ENCODE measurements at places on chromosomes 3 and 15.

- peaks cover 38% of the 10 kb centered on the region for H3K4me1 ChIP-seq
- H3K36me3 ChIP-seq: no peaks in the 10 kb centered on the region
- no peak overlapping the region for H3K4me3 ChIP-seq
- no peaks in the 10 kb centered on the region for H3K27me3 ChIP-seq
- DNase-seq: no peak
Measured at GRCh38 chr3:126925411-126926171, 57.3 kb upstream of the PLXNA1 start.

GRCh38 chr3:90184861-90185260, 1077.4 kb downstream of the EPHA3 start:
- H3K27ac ChIP-seq: no peak overlapping the region
- H3K4me1 ChIP-seq: no peaks in the 10 kb centered on the region
- DNase-seq: no peak
- H3K4me3 ChIP-seq: no peak overlapping the region
- H3K27me3 ChIP-seq: no peaks in the 10 kb centered on the region
- H3K36me3 ChIP-seq: no peaks in the 10 kb centered on the region

DNA sequence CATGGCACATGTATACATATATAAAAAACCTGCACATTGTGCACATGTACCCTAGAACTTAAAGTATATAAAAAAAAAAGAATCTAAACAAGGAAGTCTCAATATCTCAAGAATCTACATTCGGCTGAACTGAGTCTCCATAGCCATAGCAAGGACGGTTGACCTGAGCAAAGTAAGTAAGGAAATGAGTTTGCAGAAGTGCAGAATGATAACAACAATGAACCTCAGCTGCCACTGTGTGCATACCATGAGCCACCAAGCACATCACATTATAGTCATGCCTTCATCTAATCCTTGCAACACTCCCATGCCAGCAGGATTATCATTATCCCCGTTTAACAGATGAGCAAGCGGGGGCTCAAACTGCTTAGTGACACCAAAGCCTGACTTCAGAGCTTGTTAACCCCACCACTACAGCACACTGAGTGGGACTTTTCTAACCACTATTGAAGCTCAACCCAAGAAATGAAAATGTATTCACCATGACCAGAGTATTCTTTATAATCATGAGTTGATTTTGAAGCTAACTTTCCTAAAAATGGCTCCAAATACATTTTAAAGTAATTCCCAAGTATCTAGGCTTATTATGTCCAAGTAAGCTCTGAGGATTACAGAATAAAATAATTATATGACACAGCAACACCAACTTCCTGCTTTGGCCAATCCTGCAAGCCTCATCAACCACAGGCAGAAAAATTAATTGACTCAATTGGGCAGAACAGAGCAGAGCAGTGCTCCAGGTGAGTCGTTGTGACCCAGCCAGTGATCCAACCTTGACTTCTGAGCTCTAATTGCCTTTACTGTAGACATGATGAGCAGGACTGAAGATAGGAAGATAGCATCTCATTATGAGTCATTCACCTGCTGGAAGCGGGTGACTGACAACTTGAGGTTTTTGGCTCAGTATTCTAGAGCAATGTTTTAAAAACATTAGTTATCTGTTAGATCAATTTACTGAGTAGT, 47.3 kb upstream of the IL12A start:
- DNase-seq: no peak
- H3K27me3 ChIP-seq: no peaks in the 10 kb centered on the region
- no peak overlapping the region for H3K27ac ChIP-seq
- no peak overlapping the region for H3K4me3 ChIP-seq
- no peaks in the 10 kb centered on the region for H3K36me3 ChIP-seq
- H3K4me1 ChIP-seq: no peaks in the 10 kb centered on the region

DNA sequence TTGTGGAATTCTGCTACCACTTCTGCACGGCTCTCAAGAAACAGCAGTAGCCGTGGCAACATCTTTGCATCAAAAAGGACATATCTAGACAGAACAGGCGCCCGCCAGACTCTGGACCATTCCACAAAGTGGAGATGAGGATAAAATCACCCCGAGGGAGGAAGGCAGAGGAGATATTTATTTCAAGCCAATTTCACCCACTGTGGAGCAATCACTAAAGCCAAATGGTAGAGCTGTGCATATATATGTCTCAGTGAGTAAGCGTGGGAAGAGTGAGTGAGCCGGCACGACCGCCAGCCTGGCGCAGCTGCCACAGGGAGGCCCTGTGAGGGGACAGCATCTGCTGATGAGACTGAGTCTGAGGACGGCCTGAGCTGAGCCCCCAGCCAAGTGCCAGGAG, 111.3 kb downstream of the MEGF11 start:
- no peak overlapping the region for H3K4me3 ChIP-seq
- H3K27ac ChIP-seq: no peak overlapping the region
- no peak for DNase-seq
- no peaks in the 10 kb centered on the region for H3K27me3 ChIP-seq

- DNase-seq: no peak
- peaks cover 11% of the 10 kb centered on the region for H3K4me1 ChIP-seq
- no peaks in the 10 kb centered on the region for H3K27me3 ChIP-seq
- H3K36me3 ChIP-seq: no peaks in the 10 kb centered on the region
Measured at GRCh38 chr3:169760479-169760878, 4.4 kb downstream of the TERC start.

- H3K27ac ChIP-seq: no peak overlapping the region
- no peak overlapping the region for H3K4me3 ChIP-seq
- no peaks in the 10 kb centered on the region for H3K27me3 ChIP-seq
- H3K4me1 ChIP-seq: no peaks in the 10 kb centered on the region
Measured at GRCh38 chr3:161043336-161044035, 61.7 kb downstream of the B3GALNT1 start.

DNA sequence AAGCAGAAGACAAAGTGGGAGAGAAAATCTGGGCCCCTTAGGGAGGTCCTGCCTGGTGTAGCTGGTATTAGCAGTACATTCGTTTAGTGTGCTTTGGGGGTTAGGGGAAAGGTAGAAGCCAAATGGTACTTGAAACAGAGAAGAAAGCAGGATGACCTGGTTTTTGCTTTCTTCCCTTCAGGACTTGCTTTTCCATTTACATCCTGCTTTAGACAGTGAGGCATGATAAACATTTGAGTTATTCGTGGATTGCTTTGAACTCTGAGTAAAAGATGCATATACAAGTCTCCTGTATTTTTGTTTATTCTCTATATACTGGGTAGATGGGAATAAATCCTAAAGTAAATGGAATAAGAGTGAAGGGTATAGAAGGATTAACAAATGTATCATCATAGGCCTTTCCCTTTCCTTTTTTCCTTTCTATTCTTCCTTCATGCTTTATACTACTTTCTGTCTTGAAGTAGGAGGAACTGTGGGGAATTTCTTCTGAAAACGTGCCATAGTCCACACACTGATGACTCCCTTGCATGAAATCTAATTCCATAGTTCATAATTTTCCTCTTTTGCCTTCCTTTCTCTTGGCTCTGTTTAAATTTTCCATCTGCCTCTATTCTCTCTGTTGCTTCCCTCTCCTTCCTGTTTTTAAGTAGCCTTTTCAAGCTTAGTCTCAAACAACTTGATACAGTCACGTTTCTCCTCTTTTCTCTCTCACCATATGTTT, 139.5 kb upstream of the RBMS3 start:
- no peaks in the 10 kb centered on the region for H3K27me3 ChIP-seq
- peaks cover 25% of the 10 kb centered on the region for H3K4me1 ChIP-seq
- H3K4me3 ChIP-seq: no peak overlapping the region
- no peak overlapping the region for H3K27ac ChIP-seq
- DNase-seq: no peak

- H3K4me1 ChIP-seq: no peaks in the 10 kb centered on the region
- no peaks in the 10 kb centered on the region for H3K36me3 ChIP-seq
- no peak for DNase-seq
- no peak overlapping the region for H3K4me3 ChIP-seq
- no peak overlapping the region for H3K27ac ChIP-seq
- H3K27me3 ChIP-seq: no peaks in the 10 kb centered on the region
Measured at GRCh38 chr3:31448882-31449243, 83.9 kb upstream of the STT3B start.
